ENCODE measurements at places on chromosomes 16 and 17.

GRCh38 chr16:67246756-67247191 lies 507 bp downstream of the FHOD1 start:
- DNase-seq: no peak

- no peak for DNase-seq
These were observed 3.1 kb downstream of the TPPP3 start for GRCh38 chr16:67389911-67390815.

- DNase-seq: peak; percentile 73
These were observed 5.2 kb upstream of the NUBP1 start for GRCh38 chr16:10738231-10739077.

GRCh38 chr16:67668495-67669157 lies 2.0 kb downstream of the C16orf86 start:
- no peak for DNase-seq

DNA sequence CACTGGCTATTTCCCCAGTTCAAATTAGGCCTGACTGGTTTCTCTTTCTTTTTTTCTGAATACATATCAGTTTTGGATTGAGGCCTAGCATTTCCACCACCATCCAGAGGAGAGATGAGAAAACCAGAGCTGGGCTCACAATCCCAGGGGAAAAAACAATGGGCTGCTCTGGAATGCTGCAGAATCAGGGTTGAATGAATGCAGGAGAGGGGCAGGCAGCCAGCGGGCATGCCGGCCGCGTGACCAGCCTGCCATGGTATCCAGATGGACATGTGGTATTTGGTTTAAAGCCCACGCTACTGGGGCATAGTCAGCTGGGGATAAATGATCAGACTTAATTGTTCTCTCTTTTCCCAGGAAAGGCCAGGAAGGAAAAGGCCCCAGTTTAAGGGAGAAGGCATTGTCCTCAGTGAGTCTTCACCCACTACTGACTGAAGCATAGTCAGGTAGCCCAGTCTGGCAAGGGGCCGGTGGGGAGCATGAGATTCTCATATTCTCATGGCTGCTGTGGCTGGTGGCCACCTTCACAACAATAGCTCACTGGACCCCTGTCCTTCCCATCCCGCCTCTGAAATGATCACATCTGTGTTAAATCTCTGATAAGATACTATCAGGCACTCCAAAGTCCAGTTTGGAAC lies 38.7 kb upstream of the RHOT1 start:
- peak; percentile 95 for DNase-seq

GRCh38 chr16:67477960-67478554 lies 2.9 kb downstream of the ATP6V0D1 start:
- DNase-seq: no peak

- DNase-seq: no peak
These were observed 15.1 kb downstream of the TTYH2 start for GRCh38 chr17:74228306-74228978.

- DNase-seq: no peak
These were observed 121.8 kb upstream of the COX10 start for GRCh38 chr17:13947499-13947898.

DNA sequence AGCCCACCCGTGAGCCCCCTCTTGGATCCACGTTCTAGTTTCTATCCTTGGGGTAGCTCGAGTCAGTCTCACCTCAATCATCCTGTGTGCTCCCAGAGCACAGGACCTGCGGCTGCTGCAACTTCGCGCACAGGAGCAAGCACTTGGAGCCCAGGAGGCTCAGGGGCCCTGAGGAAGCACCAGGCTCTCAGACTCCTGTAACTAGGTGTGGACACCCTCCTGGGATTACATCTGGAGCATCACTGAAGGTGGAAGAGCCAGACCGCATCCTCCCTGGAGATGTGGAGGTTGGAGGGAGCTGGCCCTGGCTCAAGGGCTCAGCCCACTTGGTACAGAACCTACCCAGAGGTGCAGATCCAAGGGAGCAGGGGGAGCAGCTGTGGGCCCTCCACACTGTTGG lies 2.7 kb downstream of the HBQ1 start:
- no peak for DNase-seq

GRCh38 chr16:19672378-19672777 lies 45.6 kb downstream of the KNOP1 start:
- no peak for DNase-seq

- no peak for DNase-seq
These were observed 117.4 kb downstream of the NLK start for GRCh38 chr17:28159924-28160323.

GRCh38 chr17:1123921-1124715 lies 55.7 kb downstream of the ABR start:
- DNase-seq: no peak

DNA sequence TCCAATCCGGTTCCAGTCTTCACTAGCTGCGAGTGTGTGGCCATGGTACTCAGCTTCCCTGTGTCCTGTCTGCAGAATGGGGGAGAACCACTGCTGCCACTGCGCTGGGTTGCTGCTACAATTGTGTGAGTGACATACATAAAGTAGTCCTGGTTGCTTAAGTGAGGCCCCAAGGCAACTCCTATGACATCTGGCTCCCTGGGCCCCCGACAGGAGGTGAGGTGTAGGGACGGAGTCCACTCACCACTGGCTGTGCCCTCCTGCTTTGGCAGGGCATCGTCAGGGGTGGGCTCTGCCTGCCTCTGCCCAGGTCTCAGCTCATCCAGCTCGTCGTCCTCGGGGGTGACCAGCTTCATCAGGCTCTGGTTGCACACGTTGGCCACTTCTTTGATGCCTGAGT lies 20.4 kb downstream of the VAC14 start:
- no peak for DNase-seq

GRCh38 chr16:72787130-72787513 lies 260.8 kb downstream of the ZFHX3 start:
- no peak for DNase-seq

DNA sequence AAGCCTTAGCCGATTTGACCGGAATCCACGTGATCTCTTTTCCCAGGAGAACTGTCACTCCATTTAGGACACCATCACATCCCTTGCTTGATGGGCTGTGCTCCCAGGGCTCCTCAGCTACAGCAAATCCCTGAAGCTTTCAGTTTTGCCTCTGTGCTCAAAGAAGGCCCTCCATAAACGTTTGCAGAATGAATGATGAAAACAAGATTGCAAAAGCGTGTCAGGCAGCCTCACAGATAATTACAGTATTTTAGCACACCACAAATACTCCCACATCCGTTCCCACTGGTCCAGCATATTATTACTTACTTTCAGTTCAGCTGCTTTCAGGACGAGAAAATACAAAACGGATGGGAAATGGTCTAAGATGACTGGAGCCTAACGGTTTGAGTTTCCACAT lies 84.6 kb downstream of the USP31 start:
- peak; percentile 49 for DNase-seq

- DNase-seq: no peak
These were observed 857 bp downstream of the TMC8 start for GRCh38 chr17:78131172-78132083.

DNA sequence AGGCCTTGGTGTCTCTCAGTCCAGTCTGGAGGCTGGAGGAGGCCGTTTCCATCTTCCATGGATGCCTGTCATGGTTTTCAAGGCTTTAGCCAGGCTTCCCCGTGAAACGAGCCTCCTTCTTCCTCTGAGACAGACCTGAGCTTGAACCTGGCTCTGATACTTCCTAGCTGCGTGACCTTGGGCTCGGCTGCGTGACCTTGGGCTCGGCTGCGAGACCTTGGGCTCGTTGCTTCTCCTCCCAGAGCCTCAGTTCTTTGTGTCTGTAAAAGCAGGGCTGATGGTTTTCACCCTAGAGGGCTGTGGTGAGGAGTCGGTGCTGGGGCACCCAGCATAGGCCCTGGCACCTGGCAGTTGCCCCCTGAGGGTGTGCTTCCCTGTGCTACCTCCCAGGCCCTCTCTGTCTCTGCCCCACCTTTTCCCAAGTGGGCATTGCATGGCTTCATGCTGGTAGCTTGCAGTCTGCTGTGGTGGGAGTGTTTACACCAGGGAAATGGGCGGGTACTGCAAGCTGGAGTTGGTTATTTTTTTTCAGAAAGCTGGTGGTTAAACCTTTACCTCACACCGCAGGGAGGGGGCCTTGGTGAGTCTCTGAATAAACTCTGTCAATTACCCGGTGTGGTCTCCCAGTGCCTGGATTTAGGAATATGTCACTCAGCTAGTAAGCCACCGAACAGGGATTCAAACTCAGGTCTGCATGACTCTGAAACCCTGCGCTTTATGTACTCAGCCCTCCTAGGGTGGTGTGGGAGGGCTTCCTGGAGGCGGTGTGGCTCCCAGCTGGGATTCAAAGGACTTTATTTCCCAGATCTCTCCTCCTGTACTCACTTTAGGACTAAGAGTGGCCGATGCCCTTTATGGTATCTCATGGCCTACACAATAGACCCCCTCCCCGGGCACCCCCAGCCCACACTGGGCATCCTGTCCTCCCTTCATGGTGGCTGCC lies 129.0 kb upstream of the CIBAR2 start:
- DNase-seq: no peak

DNA sequence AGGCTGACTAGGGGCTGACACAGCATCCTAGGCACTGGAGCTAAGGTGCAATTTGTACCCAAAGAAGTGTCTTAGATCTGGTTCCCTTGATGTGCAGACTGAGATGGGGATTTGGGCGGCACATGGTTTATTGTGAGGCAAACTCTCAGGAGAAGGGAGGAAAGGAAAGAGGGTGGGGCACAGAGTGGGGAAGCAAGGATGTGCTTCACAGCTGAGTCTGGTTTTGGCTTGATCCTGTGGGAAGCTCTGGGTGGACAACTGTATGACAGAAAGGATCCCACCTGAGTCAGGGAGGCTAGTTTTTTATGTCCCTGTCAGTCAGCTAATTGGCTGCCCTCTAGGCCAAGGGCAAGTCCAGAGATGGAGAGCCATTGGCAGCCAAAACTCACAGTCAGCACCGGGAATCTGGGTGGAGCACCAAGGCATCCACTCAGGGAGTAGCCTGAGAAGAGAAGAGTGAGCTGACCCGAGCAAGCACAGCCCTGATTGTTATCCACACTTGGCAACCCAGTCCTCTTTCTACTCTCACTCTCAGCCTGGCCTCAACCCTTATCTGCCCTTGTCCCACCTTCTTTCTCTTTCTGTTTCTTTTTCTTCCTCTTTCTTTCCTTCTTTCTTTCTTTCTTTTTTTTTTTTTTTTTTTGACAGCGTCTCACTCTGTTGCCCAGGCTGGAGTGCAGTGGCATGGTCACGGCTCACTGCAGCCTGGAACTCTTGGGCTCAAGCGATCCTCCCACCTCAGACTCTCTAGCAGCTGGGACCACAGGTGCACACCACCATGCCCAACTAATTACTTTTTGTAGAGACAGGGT lies 12.0 kb downstream of the ARL4D start:
- no peak for DNase-seq

DNA sequence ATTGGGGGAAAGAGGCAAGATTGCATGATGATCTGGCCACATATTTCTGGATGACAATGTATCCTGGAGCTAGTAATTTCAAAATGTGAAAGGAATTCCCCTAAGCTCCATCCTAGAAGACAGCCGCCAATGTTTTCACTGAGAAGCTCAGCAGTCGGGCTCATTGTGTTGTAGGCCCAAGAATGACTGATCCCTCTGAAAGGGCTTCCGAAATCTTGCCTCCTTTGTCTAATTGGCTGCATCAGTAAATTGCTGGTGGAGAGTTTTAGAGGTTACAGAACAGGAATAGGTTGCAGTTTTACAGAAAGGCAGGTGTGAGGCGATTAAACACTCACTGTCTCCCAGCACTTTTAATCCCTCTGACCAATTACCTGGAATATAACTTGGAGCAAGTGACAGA lies 464.1 kb upstream of the SALL1 start:
- DNase-seq: no peak

- DNase-seq: no peak
These were observed 3.5 kb downstream of the MARVELD3 start for GRCh38 chr16:71629278-71630016.

DNA sequence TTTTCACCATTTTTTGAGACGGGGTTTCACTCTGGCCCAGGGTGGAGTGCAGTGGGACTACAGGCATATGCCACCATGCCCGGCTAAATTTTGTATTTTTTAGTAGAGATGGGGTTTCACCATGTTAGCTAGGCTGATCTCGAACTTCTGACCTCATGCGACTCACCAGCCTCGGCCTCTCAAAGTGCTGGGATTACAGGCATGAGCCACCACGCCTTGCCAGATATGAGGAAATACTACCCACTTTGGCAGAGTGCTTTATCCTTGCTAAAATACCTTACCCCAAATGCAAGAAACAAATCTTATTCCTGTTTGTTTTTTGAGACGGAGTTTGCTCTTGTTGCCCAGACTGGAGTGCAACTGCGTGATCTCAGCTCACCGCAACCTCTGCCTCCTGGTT lies 62.9 kb upstream of the MGAT5B start:
- peak; percentile 43 for DNase-seq

DNA sequence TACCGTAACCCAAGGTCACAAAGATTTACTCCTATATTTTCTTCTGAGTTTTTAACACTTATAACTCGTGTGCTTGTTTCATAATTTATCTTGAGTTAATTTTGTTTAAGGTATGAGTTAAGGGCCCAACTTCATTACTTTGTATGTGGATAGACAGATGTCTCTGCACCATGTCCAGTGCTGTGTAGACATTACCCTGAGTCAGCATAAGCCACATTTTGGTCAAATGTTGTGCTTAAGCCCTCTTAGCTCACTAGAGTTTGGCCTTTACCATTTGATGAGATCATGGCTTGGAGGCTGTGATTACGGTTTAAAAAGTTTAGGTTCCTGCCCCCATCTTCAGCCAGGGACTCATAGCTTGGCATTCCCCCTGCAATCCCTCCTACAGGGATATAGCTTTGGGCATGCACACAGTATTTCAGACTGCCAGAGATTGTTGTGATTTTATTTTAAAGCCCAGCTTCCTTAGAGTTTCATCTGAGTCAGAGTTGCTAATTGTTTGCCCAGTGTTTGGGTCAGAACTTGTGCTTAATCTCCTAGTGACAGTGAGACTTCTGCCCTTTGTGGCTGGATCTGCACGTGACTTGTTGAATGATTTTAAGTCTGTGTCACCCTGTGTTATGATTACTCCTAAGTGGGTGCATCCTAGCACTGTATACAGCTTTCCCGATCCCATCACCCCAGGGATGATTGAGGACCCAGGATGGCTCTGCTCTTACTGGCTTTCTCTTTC lies 393.1 kb downstream of the CNTNAP4 start:
- DNase-seq: no peak

- no peak for DNase-seq
These were observed 16.1 kb downstream of the PLK1 start for GRCh38 chr16:23694644-23695373.

- DNase-seq: peak; percentile 3
These were observed 362.2 kb downstream of the WWOX start for GRCh38 chr16:78461496-78462287.

- DNase-seq: no peak
These were observed 370 bp downstream of the EVPL start for GRCh38 chr17:76026714-76027158.

DNA sequence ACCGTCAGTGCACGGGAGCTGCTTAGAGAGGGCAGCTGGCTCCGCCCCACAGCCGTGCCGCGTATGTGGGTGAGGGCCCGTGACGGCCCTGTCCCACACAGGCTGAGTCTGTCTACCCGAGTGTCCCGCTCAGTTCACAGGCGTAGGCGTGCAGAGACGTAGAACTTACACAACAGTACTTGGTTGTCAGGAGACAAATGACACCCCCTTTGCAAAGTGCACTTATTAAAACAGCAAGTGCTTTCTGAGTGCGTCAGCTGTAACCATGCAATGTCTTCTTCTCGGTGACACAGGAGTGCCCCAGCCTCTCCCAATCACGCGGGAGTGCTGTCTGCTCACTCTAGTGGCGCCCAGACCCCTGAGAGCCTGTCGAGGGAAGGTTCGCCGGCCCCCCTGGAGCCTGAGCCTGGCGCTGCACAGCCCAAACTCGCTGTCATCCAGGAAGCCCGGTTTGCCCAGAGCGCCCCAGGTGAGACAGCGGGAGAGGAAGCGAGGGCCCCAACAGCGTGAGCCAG lies 64.2 kb downstream of the FOXK2 start:
- no peak for DNase-seq
